ENCODE measurements at places on chromosomes 1 and 21.

DNA sequence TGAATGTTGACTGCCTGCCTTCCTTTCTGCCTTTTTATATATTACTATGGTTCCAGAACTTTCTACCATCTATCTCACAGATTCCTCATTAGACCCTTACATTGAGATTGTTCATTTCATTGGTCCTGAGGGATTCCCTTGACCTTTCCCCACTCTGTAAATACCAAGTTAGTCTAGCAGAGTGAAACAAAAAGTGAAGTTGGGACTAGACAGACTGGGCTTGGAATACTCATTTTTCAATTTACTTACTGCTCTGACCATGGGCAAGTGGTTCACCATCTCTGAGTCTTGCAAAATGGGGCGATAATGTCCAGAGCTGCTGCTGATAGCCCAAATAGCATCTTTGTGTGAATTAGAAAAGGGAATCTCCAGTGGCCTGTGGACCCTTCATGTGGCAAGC, 38.8 kb downstream of the XCL2 start:
- DNase-seq: no peak

- no peak for DNase-seq
These were observed 7.1 kb downstream of the MYOM3 start for GRCh38 chr1:24104854-24105253.

- DNase-seq: no peak
These were observed 15.4 kb downstream of the RALGPS2 start for GRCh38 chr1:178740491-178740890.

DNA sequence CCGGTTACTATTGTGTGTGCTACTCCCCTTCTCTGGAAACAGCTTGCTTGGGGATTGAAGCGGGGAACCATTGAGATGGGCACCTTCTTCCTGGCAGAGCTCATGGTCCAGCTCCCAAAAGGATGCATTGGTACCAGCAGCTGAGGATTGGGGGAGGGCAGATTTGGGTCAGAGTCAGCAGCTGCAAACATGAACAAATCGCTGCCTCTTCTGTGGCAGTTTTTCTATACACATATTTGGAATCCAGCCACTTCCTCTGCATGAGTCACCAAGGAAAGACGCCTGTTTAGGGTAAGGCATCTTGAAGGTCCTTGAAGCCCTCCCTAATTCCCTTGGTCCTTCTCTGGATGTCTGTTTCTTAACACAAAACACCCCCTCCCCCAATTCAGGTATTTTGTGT, 104.7 kb downstream of the DAB1 start:
- no peak for DNase-seq

GRCh38 chr1:98210563-98210962, 289.7 kb upstream of the DPYD start:
- DNase-seq: no peak

GRCh38 chr1:173415905-173416450, 61.2 kb upstream of the PRDX6 start:
- no peak for DNase-seq

DNA sequence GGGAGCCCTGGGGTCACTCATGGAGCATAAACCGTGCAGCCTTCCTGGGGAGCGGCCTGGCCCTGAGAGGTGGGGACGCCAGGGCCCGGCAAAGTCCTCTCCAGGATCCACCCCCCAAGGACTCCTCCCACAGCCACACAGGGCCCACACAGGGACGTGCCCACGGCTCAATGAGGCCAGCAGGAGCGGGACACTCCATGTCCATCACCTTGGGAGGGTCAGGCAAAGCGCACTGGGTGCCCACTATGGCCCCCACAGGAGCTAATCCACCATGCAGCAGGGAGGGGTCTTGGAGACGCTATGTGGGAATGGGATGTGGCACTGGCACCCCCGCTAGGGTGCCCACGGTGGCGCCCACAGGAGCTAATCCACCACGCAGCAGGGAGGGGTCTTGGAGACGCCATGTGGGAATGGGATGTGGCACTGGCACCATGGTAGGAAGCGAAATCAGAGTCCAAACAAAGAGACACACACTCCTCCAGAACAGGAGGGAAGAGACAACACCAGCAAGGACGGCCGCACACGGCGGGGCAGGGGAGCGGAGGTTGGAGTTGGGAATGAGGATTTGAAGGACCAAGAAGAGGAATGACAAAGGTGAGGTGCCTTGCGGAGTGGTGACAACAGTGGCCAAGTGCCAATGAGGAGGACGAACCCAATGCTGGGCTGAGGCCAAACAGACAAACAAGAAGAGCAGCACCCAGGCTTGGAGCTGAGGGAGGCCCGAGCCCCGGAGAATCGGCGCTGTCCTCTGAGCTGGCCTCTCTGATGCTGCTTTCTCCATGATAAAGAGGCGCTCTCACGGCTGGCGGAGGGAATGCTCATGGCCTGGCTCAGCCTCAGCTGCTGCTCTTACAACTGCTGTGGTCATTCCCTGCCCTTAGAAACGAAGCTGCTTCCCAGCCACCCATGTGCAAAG, 18.1 kb upstream of the SLC19A1 start:
- no peak for DNase-seq

GRCh38 chr21:43815107-43815613, 25.8 kb downstream of the RRP1 start:
- DNase-seq: peak; percentile 11

DNA sequence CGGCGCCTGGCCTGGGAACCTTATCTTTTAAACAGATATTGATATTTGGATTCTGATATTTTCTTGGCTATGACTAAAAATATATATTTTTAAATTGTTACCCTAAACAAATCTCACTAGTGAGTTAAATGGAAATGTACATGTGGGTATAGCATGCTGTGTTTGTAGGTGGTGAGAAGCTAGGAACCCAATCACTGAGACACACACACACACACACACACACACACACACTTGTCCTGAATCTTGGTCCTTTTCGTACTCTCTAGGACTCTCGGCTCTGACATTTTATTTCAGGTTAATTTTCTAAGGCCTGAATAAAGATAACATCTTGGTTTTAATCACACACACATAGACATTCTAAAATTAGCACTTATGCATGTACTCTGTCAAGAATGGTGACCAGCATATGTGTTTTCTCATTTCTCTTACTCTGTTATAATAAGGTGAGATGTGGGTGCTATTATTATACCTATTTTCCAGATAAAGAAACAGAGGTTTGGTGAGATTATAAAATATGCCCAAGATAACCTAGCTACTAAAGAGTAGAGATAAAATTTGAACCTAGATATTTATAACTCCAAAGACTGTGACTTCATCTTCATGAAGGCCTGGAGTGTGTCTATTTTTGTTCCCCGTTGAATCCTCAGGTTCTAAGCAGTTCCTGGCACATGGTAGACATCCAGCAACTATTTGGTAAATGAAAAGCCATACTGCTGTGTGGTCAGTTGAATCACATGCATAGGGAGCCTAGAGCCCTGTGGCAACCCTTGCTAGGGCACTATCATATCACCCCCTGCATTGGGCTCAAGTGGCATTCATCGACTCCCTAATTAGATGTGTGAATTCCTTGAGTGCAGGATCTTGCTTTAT, 85.0 kb upstream of the RAB3GAP2 start:
- no peak for DNase-seq

- no peak for DNase-seq
These were observed 187.1 kb downstream of the NRIP1 start for GRCh38 chr21:14877581-14878228.

GRCh38 chr21:37117204-37117603, 44.1 kb downstream of the TTC3 start:
- no peak for DNase-seq

DNA sequence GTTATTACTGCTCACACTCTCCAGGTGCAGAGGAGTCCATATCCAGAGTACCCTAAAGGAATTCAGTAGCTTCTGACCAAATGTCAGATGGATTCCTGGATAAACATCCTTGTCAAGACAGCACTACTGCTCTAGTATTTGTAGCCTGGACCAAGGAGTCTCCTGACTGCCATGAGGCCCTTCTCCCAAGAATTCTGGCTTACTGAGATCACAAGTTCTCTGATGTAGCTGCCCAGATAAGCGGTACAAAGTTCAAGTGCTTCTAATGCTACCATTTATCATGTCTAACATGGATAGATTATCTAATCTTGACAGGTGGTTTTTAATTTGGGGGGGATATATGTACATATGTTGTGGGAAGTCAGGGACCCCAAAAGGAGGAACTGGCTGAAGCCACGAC, 196.6 kb upstream of the HMCN1 start:
- DNase-seq: no peak

- DNase-seq: no peak
These were observed 14.2 kb downstream of the PTPN14 start for GRCh38 chr1:214537219-214537618.

- DNase-seq: no peak
These were observed 232.2 kb upstream of the COA6 start for GRCh38 chr1:234141006-234141405.

GRCh38 chr21:33700491-33700890, 58.2 kb downstream of the ITSN1 start:
- no peak for DNase-seq

DNA sequence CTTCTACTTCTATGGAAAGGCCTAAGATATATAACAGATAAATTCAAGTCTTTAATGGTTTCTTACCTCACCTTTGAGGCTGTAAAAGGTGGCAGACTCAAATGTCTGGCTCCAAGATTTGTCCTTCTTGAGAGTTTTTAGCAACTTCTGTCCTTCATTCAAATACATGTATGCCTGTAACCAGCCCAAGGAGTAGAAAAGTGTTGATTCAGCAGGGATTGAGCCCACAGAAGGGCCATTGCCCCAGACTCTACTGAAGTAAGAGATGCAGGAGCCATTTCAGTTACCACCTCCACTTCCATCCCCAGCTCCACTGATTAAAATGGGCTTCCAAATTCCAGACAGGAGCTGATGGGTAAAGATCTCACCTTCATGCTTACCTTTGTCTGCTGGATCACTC, 80.0 kb downstream of the ADCY10 start:
- DNase-seq: no peak

DNA sequence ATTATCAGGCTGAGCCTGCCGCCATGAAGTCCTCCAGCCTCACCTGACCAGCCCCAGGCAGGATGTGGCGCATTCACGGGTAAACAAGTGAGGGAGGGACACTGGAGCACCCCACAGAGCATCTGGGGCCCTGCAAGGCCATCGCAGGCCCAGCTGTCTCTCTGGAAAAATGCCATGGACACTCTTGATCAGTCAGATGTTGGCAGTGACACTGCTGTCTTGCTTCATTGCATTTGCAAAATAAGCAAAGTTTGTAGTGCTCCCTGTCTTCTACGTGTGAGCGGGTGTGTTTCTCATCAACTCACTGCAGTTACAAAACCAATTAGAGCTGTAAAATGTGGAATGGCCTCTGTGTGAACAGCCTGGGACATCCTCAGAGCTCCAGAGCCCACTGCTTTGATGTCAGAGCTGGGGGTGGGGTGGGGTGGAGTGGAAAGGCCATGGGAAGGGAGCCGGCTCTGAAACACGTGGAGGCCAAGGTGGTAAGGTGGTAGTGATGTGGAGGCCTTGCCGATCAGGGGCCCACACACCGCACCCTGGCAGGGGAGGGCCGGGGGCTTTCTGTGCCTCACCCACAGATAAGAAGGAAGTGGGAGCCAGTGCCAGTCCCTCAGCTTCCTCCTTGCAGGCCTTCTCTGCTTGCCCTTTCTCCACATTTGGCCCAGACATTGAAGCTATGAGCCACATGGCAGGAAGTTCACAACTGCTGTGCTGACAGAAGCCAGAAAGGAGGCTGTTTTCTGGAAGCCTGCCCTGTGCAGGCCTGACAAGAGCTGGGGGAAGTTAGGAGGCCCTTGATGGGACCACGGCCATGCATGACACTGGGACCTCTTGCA, 254.9 kb downstream of the RHOU start:
- DNase-seq: no peak

DNA sequence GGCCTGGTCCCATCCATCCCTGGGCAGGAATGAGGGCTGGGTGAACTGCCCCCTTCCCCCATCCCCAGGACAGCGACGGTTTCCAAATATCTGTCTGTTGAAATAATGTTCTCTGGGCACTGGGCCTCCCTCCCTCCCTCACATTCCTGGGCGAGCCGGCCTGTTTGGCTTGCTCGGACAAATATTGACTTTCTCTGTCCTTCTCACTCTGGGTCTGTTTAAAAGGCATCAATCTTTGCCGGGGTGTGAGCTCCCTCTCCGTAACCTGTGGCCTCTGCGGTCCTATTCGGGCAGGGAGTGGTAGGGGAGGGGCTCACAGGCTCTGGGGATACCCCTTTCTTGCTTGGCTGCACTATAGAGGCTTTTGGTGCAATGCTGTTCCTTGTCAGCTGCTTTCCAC, 40.2 kb downstream of the FOXD2 start:
- DNase-seq: no peak

DNA sequence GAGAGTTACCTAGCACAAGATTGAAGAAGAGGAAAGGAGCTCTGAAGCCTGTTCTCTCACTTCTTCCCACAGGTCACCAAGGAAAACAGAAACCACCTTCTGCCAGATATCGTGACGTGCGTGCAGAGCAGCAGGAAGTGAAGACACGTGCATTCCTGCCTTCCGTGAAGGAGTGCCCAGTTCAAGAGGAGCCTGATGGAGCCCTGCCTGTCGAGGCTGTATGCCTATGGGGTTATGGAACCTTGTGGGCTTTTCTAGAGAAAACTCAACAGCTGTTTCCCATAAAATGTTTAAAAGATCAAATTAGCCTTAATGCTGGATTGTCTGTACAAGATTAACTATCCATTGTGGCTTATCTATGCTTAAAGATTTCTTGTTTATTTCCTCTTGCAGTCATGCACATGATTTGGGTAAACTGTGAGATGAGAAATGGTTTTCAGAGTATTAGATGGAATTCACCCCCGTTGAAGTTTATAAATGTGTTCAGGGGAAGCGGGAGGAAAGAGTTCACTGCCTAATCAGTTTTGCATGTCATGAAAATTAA, 27.8 kb downstream of the NTPCR start:
- peak; percentile 40 for DNase-seq

DNA sequence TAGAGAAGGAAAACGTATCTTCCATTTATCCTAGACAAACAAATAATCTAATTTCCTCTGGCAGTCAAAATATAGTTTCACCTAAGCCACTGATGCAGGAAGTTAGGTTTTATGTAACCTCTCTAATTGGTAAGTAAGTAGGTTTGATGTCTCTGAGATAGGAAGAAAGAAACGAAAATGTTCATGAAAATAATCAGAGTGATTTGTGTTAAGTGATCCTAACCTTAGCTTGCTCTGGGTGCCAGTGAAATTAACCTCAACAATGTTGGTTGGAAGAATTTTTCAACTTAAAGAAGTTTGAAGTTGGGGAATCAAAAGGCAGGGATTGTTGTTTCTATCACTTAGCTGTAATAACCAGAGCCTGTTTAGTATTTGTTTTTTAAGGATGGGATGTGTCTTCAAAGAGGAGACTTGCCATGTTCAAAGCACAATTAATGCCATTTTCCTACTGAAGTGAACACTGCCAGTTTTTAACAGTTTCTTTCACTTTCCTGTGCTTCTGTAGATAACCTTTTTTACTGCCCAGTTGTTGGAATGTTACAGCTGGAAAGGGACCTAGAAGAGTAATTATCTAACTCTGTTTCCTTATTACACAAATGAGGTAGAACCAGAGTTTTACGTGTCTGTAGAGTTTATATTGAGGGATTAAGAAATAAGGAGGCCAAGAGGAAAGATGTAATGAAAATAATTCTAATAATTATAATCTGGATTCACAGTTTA, 18.4 kb downstream of the HIPK1 start:
- DNase-seq: no peak

DNA sequence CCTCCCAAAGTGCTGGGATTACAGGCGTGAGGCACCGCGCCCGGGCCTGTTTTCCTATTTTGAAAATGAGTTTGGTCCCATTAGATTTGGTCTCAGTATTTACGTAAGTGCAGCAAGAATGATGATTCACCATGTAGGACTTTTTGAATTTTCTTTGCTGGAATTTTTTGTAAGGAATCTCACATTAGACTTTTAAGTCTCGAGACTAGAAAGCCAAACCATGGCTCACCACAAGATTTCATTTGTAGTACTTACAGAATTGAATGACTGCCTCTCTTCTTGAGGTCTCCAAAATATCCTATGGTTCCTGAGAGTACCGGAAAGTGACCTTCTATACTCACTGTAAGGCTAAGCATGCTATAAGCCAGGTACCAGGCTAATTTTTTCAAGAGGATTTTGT, 325 bp downstream of the OR14A2 start:
- no peak for DNase-seq

All from CD4-positive, alpha-beta T cell treated with Interleukin-17A for 4 hours (primary cell).